ENCODE measurements at places on chromosomes 12 and 14.

DNA sequence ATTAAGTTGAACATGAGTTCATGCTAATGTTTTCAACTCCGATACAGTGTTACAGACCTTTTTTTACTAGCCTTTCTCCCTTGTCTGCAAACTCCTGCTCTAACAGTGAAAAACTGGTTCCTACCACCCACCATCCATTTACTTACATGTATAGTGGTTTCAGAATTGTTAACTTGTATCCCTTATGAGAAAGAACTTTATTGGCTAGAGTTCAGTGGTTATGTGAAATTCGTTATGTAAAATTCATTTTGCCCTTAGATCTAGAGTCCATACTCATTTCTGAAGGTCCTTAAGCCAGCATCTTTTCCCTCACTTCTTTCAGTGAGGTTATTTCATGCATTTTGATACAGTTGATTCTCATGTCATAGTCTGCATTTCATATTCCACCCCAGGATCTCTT is 51.0 kb downstream of the PRKCH start:
- DNase-seq: no peak

DNA sequence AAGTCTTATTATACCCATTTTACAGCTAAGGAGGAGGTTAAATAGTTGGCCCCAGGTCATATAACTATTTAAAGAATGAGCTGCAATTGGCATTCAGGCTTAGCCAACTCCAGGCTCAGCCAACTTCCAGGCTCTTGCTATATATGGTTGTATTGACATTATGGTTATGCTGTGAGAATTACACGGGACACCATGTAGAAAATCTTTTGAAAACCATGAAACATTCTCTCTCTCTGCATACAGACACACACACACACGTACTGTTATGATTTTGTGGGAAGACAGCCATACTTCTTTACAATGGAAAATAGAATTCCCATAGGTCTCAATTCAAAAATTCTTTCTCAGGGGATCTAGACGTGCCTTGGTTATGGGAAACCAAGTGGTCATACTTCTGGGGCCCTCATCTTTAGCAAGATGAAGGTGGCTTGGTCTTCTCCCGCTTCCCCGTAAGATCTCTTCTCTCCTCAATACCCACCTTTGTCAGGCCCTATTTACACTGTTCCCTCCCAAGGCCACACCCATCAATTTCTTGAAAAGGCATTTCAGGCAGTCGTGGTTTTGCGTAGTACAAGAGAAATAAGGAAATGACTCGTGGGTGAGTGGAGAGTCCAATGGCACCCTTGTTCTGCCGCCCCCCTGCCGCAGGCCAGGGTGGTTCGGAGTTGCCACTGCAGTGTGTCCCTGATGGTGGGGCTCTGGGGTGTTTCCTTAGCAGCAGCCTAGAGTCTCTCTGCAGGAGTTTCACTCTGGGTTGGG is 10.0 kb upstream of the GPRC5A start:
- DNase-seq: no peak

- DNase-seq: no peak
Observed at GRCh38 chr12:77049767-77050353, 15.5 kb downstream of the E2F7 start.

- DNase-seq: no peak
Observed at GRCh38 chr12:95972832-95973456, 23.2 kb downstream of the HAL start.

DNA sequence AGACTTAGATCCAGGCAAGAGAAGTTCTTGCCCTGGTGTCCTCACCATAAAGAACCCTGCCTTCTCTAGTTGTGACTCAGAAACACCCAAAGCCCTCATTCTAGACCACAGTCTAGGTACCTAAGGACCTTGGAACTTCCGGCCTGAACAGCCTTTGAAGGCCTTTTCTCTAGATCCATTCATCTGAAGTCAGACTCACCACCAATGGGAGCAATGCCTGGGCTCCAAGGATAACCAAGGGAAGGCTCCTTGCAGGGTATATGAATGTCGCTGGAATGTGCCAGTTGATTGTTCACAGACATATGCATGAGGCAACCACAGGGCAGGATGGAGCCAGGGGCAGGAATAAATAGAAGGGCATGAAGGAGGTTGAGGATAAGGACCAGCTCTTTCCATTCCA is 86.3 kb downstream of the PLCZ1 start:
- DNase-seq: no peak

GRCh38 chr14:75260025-75260763 is 18.4 kb upstream of the FOS start:
- DNase-seq: no peak
